ENCODE measurements at places on chromosomes 12 and 14.
A peak's percentile ranks its signal among the peaks of the same experiment; 100 is the strongest.

DNA sequence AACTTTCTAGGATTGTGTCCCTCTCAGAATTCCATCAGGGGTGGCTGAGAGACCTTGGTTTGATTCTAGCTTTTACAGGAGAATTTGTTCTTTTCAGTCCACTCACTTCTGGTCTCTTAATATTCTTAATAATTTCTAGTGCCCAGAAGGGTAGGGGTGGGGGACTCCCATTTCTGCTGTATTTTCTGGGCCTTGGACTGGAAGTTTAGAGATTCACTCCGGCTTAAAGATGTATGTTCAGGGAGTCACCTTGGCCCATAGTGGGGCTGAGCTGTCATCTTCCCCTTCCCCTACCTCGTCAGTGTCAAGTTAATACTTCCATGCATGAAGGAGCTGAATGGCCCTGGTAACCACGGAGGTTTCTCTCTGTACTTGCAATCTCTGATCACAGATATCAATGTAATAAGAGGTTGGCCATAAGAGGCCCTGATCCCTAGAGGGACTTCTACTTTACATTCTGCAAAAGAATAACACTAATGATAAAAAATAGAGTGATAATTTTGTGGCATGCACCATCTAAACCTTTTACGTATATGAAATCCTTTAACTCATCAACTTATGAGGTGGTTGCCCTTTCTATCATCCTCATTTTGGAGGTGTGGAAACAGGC is 6.7 kb downstream of the KRT81 start:
- DNase-seq, result no peak

- no peak for DNase-seq
Observed at GRCh38 chr12:100324498-100324897, 32.4 kb upstream of the SLC17A8 start.

DNA sequence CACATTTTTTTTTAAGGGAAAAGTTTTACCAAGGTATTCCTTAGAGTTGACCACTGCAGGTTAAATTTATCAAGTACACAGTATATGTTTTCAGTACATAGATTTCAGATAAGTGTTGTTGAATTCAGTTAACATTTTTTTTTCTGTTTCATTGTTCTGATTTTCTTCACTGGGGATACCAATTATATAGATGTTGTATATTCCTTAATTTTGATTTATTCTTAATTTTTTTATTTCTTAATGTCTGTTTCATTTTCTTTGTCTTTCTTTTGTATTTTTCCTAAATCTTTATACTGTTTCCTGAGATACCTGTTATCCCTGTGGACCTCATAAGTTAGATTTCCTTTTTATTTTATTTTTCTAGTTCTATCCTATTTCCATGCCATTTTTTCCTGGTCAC is 234.8 kb downstream of the TTC6 start:
- no peak for DNase-seq

DNA sequence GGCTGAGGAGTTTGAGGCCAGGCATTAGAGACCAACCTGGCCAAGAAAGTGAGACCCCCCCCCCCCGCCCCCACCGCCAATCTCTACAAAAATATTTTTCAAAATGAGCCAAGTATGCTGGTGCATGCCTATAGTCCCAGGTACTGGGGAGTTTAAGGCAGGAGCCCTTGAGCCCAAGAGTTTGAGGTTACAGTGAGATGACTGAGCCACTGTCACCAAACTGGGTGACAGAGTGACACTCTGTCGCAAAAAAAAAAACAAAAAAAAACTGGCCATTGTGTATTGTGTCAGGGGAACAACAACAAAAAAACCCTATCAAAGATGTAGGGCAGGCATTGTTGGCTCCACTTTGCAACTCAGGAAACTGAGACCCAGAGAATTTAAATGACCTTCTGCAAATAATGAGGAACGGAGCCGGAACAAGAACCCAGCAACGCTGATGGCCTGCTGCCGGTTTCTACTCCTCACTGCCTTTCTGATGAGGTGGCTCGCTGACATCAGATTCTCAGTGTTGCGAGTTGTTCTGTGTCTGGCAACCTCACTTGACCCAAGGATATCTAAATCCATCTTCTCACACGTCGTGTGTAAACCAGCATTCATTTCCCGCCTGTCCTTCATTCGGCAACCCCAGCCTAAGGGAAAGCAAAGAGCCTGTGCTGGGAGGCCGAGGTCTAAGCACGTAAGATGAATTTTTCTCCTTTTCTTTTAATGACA is 195.2 kb upstream of the CRY1 start:
- no peak for DNase-seq

DNA sequence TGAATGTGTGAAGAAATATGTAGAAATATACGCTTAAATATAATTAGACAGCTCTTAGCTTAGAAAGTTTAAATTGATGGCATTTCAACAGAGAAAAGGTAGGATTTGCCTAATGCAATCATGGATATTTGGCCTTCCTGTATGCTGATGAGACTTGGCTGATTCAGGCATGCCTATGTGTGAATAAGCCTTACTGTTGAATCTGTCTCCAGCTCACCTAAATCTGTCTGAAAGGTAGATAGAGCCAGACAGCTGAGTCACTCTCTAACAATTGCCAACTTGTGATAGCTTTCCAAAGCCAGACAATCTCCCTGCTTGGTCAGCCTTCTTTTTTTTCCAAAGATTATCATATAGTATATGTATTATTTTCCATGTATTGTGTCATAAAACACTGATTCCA is 92.8 kb upstream of the FLRT2 start:
- DNase-seq, result no peak

GRCh38 chr14:103220134-103220981 is 97.1 kb downstream of the TNFAIP2 start:
- DNase-seq, result no peak

- peak; percentile 28 for DNase-seq
Observed at GRCh38 chr12:116958402-116959197, 47.9 kb downstream of the FBXW8 start.

DNA sequence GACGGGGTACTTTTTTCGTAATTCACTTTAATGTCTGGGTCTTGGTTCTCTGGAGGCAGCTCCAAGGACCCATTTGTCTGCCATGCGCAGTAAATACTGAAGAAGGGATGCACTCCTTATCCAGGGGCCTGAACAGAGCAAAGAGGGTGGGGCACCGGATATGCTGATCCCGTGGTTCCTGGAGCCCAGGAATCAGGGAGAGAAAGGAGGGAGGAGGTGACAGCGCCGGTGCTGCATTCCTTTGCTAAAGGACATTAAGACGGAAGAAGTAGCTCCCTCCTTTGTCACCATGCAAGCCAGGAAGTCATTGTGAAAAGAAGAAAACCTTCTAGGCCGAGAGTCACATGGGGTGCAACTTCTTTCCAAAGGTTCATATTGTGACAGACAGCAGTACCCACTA is 1057.7 kb downstream of the VRK1 start:
- no peak for DNase-seq

- no peak for DNase-seq
Observed at GRCh38 chr14:88863167-88863566, 38.7 kb downstream of the TTC8 start.

DNA sequence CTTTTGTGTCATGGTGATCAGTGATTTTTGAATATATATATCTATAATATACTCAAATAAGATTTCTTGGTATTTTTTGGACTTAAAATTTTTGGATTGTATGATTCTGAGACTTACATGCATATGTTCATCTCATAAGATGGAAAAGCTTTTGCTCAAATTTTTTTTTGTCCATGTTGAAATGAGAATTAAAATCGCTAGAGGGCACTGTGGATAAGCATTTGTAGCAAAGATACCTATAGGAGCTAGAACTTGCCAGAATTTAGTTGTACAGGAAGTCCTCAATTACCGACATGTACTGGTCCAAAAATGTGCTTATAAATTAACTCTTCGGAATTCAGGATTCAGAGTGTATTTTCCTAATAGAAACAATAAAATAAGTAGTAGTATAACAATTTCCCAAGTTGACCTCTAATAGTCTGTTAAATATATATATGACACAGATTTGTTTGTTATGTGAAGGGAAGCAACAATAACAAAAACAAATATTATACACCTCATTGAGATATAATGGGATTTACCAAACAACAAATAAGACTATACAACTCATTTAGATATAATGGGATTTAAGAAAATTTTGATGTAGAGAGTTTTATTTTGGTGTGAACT is 179.6 kb downstream of the TMEM117 start:
- DNase-seq, result no peak

DNA sequence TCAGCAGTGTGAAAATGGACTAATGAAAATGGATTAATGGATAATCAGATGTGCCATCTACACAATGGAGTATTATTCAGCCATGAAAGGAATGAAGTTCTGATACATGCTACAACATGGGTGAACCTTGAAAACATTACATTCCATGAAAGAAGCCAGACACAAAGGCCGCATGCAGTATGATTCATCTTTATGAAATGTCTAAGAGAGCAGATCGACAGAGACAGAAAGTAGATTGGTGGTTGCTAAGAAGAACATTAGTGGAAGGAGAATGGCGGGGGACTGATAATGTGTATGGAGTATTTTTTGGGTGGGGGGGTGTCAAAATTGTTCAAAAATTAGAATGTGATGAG is 47.3 kb downstream of the PRKAB1 start:
- no peak for DNase-seq

- no peak for DNase-seq
Observed at GRCh38 chr14:69855180-69855832, 23.9 kb upstream of the SMOC1 start.

- peak; percentile 47 for DNase-seq
Observed at GRCh38 chr14:60094306-60094897, 2.7 kb downstream of the PCNX4 start.

- no peak for DNase-seq
Observed at GRCh38 chr14:77208979-77209318, 27.4 kb downstream of the TMEM63C start.

- DNase-seq, result no peak
Observed at GRCh38 chr12:14710632-14711320, 14.4 kb upstream of the GUCY2C start.

GRCh38 chr14:45715946-45716345 is 462.9 kb upstream of the MIS18BP1 start:
- DNase-seq, result no peak

DNA sequence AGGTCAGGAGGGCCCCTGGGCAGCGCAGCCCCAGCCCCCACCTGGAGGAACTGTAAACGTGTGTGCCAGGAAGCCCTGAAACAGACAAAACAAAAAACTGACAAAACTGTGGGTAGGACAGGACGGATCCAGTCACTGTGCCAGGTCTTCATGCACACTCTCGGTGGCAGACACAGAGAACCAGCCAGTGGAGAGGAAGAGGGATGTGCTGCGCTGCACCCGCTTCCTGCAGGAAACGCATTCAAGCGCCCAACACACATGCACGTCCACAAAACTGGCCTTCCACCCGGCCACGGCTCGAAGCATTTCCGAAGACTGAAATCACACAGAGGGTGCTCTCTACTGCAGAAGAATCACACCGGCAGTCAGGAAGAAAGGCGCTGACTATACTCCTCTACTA is 16.9 kb downstream of the BRF1 start:
- DNase-seq, result peak; percentile 33

- DNase-seq, result no peak
Observed at GRCh38 chr14:32733015-32733414, 205.7 kb upstream of the NPAS3 start.

DNA sequence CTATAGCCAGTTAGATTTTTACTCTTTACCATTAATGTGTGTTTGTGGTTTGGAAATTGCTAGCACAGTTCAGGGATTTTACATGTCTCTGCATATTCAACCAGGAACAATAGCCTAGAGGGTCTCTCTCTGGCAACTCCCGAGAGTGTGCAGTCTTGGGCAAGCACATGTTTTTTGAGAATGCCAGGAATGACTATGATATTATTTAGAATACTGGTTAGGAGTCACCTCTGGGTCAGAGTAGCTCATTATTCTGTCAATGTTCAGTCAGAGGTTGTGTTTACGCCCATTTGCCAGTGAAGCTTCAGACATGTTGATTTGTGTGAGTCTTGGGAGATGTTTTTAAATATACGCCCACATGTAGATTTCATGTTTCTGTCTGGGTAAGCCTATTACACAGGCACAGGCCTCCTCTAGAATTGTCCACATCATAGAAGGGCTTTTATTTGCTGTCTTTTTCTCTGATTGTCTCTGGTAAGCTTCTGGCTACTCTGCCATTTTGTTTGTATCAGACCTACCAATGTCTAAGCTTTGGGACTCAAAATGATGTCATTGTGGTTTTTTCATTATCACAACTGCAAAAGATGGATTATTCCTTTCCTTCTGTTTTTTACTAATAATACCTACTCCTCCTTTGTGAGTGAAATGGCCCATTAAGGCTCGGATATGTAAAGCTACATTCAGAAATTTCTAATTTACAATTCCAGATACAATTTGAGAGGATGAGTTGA is 203.1 kb upstream of the PPFIA2 start:
- DNase-seq, result no peak

- no peak for DNase-seq
Observed at GRCh38 chr14:43853541-43853940, 653.5 kb downstream of the FSCB start.

DNA sequence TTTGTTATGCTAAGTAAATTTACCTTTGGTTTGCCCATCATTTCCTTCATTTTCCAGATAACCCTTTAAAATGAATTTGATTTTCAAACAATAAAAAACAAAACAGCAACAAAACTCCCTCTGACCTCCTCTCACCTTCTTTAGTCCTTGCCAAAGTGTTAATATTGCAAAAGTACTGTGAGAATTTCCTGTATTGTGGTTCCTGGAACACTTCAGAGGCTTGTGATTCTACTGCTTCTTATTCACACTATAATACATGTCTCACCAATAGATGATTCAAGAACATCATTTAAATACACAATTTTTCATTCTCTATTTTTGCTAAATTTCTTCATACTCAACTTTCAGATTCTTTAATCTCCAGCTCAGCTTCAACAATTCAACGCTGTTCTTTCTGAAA is at the start of gene KLRD1:
TSS of gene KLRD1 (plus strand) at position 241 of the 400 bp plus-strand sequence. CDS start 208 bp downstream, outside the sequence.
- DNase-seq, result no peak

- DNase-seq, result no peak
Observed at GRCh38 chr12:115455268-115455681, 771.3 kb upstream of the TBX3 start.

DNA sequence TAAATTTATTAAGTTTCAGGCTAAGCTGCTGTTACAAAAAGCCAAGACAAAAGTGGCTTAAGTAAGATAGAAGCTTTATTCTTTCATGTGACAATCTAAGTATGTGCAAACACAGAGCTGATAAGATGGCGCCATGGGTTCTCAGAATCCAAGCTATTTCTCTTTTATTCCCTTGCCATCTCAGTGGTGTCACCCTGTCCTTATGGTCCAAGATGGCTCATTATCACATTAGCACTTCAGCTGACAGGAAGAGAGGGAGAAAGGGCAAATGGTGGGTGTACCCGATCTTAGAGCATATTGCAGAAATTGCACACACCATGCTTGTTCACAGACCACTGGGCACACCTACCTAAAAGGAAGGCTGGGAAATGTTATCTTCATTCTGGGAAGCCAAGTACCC is 211.7 kb downstream of the TMTC2 start:
- DNase-seq, result no peak

DNA sequence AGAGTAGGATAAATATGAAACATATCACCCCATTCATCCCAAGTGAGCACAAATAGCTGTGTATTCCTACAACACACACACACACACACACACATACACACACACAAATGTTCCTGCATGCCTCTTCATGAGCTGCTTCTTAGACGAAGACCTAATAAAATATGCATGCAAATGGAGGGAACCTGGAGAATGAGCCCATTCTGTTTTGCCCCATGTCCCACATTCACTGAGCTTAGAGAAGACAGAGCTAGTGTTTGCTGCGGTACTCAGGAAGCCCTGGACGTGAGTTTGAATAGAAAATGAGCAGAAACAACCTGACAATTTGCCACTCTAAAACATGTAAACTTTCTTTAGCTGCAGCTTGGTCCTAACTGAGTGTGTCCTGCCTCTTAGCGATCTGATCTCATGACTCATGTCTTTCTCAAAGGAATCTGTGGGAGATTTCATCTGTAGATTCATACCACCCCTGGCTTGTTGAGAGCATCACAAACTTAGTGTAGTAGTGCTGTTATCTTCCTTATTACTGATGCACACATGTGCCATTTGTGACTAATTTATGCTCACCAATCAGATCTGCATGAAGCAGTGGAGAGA is 86.8 kb downstream of the ITPR2 start:
- no peak for DNase-seq

Data from activated naive CD4-positive, alpha-beta T cell treated with anti-CD3 and anti-CD28 coated beads for 36 hours (primary cell).